ENCODE measurements at places on chromosomes 3 and 15.

DNA sequence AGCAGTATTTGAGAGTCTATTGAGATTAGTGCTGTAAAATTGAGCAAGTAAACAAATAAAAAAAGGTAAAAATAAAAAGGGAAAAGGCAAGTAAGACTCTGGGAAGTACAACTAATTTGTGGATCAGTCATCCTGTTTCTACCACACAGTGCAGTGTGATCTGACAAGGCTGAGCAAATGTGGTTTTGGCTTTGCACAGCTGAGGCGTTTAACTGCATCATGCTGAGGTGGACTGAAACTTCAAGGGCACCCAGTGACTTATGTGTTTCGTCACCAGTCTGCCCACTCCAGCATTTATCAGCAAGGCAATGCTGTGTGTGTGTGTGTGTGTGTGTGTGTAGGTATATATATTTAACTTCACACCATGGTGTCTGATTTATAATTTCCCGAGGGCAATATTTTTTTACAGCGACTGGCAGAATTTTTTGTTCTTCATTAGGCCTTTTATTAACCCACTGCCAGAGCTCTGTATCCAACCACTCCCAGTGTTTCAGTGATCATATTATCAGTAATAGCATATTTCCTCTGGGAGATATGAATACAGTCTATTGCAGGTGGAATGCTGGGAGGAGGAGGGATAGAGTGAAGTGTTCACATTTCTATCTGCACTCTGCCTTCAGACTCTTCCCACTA, 131.5 kb upstream of the SATB1 start:
- peak; percentile 95 for DNase-seq

GRCh38 chr3:141526709-141527108, 39.9 kb downstream of the RASA2 start:
- DNase-seq: no peak

GRCh38 chr15:41886741-41887140, 7.1 kb downstream of the SPTBN5 start:
- no peak for DNase-seq

- peak; percentile 67 for DNase-seq
These were observed 95.7 kb downstream of the CPN2 start for GRCh38 chr3:194255252-194256039.

DNA sequence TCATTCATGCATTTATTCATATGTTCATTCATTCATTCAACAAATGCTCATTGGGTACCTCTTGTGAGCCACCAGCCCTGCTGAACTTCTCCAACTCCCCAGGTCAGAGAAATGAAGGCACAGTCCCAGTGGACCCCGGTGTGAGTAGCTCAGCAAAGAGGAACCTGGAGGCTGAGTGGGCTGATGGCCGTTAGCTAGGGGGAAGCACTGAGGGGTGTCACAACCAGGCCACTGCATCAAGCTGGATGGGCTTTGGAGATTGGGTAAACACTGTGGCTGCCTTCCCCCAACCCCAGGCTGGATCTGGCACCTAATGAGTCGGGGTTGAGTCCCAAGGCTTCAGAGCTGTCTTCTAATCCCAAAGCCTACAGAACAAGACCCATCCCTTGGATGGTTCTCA, 12.1 kb upstream of the ALAS1 start:
- DNase-seq: no peak

GRCh38 chr15:93913310-93913709, 318.1 kb upstream of the MCTP2 start:
- DNase-seq: no peak

GRCh38 chr15:91412138-91412928, 312.3 kb downstream of the SV2B start:
- DNase-seq: no peak

DNA sequence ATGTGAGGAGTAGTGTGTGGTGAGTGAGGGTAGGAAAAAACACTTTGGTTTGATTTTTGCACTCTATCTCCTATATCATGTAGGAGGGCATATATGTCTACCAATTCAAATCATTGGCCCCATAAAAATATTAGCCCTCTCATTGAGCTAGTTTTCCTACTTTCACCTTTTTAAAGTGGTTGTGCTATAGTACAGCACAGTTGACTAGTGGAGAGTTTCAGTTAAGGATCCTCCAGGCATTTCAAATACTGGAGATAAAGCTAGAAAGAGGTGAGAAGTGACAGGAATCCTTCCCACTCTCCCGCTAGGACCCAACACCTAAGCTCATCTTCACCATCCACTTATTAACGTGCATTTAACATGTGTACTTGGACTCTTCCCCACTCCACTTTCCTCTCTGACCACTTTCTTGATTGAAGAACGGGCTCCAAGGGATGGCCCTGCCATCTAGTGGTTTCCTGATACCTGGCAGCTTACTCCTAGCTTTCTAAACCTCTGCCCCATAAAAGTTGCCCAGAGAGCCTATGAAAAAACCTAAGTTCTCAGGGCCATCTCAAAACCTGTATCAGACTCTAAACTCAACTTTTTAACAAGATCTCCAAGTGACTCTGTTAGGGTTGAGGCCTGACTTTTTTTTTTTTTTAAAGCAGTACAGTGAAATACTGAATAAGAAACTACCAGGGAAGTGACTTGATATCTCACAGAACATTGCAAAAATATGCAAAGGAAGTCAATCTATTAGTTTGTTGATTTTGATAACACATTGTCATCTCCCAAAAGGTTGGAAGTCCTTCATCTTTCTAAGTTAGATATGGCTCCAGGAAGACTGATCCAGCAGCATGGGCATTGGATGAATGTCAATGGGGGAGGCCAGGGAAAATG, 17.9 kb downstream of the IL12A start:
- DNase-seq: peak; percentile 62

DNA sequence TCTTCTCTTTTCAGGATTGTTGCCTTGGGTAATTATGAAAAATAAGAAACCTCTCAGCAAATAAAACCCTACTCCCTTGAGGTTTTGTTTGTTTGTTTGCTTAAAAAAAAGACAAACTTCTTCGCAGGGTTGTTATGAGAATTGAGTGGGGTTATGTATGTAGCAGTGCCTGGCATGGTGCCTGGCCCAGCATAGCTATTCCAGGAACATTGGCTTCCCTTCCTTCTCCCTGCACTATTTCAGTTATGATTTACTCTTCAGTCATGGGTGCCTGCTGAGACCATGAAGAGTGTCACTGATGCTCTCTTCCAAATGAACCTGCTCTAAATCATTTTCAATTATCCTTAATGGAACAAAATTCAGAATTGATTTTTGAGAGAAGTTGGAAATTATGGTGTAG, 283.5 kb upstream of the ROPN1 start:
- DNase-seq: no peak

DNA sequence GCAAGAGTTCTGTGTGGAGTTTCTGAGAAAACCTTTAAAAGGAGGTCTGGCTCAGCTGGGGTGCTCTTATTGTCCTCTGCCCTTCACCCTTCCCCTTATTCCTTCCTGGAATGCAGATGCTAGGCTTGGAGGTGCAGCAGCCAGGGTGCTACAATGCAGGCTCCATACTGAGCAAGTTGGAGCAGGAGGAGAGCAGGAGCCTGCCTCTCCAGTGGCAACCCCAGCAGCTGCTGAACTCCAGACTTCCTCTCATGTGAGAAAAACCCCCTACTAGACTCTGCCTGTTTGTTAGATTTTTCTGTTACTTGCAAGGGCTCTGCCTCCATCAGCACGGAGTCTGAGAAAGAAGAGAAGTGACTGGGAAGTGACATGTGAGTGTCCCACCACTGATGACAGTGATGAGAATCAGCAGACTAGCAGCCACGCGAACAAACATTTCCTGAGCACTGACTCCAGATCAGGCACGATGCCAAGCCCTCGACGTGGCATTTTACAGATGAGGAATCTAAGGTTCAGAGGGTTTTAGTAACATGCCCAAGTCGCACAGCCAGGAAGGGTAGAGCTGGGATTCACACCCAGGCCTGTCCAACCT, 16.1 kb upstream of the RARRES1 start:
- no peak for DNase-seq

- no peak for DNase-seq
These were observed 985 bp downstream of the VPS13C start for GRCh38 chr15:62059108-62059815.

DNA sequence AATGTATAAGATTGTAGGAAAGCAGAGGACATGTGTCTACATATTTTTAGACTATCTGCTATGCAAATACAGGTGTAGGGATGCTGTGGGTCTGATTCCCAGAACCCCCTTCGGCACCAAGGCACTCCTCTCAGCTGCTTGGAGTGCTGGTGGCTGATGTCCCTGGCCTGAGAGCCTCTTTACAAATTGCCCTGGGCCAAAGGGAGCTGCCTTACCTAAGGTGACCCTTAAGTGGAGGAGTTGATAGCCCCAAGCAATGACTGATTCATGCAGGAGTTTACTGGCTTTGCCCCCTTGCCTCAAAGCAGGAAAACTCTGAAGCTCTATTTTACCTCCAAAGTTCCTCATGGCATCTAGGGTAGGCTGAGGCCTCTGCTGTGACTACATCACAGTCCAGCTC, 83.0 kb downstream of the ZNF385D start:
- DNase-seq: no peak

DNA sequence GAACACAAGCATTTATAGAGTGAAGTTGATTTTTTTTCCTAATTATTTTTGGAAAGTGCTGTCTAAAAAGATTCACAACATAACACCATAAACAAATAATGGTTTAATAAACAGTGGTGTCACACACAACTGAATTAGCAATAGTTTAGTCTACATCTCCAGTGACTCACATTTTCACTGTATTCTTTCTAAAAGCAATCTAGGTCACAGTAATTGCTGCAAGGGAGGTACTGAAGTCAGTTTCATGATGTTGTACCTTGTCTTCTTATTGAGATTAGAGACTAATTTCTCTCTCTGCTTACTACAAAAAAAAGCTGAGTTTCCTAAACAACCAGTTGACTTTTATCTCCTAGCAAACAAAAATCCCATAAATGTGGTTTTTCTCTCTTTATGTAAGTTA, 29.6 kb downstream of the PLSCR4 start:
- DNase-seq: no peak

DNA sequence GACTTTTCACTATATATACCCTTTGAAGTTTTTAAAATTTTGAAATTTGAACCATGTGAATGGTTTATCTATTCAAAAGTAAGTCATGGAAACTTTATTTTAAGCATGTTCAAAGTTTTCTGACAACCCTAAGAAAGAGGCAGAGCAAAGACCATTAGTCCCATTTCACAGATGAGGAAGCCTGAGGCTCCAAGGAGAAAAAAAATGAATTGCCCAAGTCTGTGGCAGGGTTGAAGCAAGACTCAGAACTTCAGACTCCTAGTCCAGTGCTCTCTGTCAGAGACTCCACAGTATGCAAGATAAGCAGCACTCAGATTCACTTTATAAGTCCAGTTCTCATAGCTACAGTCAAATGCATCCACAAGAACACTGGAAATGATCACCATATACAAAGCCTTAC, 4.5 kb downstream of the RAB43 start:
- DNase-seq: no peak

DNA sequence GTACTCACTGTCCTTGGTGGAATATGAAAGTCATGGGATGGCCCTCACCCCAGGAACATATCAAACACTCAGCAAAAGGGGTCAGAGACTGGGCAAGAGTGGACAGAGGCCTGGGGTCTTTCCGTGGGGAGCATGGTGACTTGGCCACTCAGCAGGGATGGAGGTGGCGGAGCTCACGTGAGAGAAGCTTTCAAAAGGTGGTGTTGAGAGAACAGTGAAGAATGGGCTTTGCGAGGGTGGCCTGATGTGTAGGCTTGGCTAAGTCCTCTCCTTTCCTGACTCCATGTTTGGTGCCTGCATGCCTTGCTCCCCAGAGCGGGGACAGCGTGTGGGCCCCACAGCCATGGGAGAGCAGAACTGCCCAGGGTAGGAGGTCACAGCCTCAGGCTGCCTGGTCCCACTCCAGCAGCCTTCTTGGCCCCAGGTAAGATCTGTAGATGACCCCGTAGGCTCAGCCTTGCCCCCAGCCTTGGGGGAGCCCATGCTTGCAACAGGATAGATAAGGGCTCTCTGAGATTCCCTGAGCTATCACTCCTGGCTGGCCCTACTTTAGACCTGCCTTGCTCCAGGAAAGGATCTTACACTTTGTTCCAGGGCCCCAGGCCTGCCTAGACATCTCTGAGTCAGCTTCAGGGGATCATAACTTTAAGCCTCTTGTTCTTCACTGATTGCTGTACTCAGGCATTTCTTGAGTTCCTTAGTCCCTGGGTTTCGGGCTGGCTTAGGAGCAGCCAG, 17.0 kb downstream of the RPLP1 start:
- DNase-seq: no peak

- DNase-seq: peak; percentile 72
These were observed 20.4 kb downstream of the GOLM2 start for GRCh38 chr15:44308889-44309288.

- DNase-seq: no peak
These were observed 33.9 kb downstream of the KBTBD8 start for GRCh38 chr3:67031986-67032385.

DNA sequence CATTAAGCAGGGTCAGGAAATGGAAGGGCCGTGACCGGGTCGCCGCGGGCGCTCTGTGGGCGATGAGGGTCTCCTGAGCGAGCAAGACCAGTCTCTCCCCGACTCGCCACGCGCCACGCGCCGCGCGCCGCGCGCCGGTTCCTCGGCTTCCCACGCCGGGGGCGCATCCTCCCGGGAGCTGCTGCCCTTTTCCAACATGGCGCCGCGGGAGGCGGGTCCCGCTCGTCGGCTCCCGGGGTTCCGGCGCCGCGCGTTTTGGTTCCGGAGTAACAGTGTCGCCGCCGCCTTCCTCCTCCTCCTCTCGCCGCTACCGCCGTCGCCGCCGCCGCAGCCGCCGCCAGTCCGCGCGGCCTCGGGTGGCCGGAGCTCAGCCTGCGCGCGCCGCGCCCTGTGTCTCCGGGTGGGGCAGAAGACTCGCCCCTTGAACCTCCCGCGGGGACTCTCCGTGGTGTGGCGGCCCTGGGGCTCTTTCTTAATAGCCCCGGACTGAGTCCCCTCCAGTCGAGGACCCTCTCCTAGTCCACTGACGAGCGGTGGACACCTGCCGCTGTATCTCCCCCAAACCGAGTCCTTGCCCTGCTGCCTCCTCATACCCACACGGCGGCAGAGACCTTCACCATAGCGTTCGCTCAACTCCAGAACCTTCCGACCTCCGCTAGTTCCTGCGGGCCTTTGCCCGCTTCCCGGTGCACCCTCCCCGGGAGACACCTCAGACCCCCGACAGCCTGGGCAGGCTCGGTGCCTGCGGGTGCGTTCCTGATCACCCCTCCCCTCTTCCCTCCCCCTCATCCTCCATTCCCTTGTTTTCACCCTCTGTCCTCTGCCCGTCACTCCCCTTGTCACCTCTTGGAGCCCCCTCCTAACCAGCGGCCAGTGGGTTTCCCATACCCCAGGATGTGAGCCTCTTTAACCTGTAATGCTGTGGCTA, at the start of gene MAP2K5:
MAP2K5 (plus strand) TSS at position 284 of the 928 bp plus-strand sequence; CDS start at position 917, 633 bp downstream.
- peak; percentile 89 for DNase-seq

DNA sequence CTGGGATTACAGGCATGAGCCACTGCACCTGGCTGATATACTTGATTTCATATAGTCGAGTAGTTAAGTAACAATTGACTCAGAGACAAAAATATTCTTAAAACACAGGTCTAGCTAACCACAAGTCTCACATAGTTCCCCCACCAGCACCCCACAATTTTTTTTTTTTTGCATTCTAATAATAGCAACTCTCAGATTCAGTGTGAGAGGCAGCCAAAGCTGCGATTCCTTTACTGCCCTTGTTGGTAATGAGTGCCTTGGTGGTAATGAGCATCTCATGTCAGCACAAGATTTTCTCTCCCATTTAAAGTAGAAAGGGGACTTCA, 72.5 kb downstream of the WWTR1 start:
- DNase-seq: no peak
